HCT116 (cell line): ENCODE measurements at places on chromosomes 5 and 9.

GRCh38 chr9:134294153-134295071 lies 31.8 kb upstream of the RXRA start:
- no peak for DNase-seq

- no peak for DNase-seq
Measured at GRCh38 chr9:121817476-121817875, 166.0 kb downstream of the DAB2IP start.

GRCh38 chr5:56429110-56429561 lies 196.0 kb upstream of the ANKRD55 start:
- DNase-seq: no peak

GRCh38 chr5:107380654-107381053 lies 290.1 kb downstream of the EFNA5 start:
- no peak for DNase-seq

DNA sequence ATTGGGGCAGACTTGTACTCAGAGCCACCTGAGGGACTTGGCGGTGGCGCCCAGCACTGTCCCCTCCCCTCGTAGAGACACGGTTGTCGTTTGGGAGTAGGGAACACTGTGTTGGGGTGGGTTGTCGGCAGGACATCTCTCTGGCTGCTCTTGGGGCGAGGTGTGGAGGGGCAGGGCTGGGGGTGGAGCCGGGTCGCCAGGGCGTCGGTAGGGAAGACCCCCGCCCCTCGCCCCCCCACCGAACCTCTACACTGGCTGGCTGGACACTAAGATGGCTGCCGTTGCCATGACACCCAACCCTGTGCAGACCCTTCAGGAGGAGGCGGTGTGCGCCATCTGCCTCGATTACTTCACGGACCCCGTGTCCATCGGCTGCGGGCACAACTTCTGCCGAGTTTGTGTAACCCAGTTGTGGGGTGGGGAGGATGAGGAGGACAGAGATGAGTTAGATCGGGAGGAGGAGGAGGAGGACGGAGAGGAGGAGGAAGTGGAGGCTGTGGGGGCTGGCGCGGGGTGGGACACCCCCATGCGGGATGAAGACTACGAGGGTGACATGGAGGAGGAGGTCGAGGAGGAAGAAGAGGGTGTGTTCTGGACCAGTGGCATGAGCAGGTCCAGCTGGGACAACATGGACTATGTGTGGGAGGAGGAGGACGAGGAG lies 778 bp downstream of the TRIM41 start:
- no peak for DNase-seq

- no peak for DNase-seq
Measured at GRCh38 chr9:110186254-110186653, 21.7 kb downstream of the C9orf152 start.

- DNase-seq: no peak
Measured at GRCh38 chr9:132671620-132672412, 1.6 kb downstream of the GTF3C4 start.

DNA sequence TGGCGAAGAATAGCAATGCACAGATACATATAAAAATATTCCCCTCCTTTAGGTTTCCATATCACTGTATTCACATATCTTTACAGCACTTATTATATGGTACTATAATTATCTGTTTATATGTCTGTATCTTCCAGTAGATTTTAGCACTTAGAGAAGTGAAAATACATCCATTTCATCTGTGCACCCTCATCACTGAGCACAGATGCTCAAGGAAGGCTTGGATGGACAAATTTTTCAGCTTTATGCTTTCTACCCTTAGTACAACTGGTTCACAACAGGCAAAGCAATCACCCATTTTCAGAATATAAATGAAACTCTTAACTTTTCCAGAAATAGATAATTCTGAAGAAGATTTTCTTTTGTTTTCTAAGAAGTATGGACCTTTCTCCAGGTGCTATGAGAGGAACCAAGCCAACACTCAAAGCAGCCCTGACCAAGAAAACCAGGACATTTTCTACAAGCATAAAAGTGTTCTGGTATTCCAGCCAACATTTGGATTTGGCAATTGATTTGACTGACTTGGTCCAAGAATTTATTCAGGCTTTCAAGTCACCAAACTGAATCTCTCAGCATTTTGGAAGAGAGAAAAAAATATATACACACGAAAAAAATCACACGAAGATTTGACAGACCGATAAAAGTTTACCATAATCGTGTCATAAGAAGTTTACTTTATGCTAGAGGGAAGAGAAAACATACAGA lies 170.2 kb upstream of the CD180 start:
- no peak for DNase-seq

- no peak for DNase-seq
Measured at GRCh38 chr5:93517828-93518227, 63.2 kb downstream of the NR2F1-AS1 start.

GRCh38 chr9:122239722-122240121 lies 11.0 kb upstream of the LHX6 start:
- no peak for DNase-seq

GRCh38 chr5:139342423-139342723 lies 719 bp downstream of the PAIP2 start:
- no peak for DNase-seq

GRCh38 chr5:72171667-72172066 lies 64.4 kb downstream of the MAP1B start:
- no peak for DNase-seq

DNA sequence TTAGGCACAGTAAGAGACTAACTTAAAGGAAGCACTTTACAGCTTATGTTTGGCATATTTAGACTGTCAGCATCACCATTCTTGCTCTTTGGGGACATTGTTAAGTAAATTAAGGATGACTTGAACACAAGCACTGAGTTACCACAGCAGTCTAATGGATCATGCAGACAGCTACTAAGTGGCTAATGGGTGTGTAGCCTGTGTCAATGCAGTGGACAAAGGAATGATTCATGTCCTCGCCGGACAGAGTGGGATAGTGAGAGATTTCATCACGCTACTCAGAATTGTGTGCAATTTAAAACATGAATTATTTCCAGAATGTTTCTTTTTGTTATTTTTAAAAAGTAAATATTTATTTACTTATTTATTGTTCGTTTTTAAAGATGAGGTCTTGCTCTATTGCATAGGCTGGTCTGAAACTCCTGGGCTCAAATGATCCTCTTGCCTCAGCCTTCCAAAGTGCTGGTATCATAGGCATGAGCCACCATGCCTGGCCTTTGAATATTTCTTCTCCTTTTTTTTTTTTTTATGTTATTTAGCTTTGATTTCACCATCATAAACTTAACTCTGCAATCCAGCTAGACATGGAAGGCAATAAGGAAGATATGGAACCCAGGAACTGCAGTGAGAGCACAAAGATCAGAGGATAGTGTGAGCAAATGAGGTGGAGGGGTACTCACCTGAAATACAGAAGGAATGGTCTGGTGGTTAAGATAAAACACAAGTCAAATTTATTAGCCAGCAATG lies 53.0 kb upstream of the KLF4 start:
- no peak for DNase-seq

DNA sequence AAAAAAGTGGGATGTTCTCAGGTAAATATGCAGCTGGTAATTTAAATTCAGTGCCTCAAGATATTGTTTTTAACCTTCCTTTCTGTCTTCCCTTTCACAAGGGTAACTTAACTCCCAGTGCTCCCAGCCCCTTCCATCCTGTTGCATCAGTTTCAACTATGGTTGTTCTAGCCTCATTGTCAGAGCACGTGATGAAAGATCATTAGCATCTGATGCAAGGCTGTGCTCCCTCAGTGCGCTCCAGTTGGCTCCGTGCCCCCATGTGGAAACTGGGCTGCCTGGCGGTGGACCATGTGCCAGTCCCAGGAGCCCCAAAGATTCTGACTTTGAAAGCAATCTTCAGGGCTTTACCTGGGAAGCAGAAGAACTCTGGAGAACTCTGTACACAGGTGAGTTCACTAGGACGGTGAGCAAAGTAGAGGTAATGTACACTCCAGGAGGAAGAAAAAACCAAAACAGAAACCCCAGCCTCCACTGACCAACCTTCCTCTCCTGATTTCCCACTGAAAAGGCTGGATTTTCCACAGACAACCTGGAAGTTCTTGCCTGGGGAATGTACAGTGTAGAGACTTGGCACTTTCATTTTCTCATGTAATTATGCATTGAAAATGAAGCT lies 96.9 kb downstream of the SLC1A3 start:
- DNase-seq: no peak

DNA sequence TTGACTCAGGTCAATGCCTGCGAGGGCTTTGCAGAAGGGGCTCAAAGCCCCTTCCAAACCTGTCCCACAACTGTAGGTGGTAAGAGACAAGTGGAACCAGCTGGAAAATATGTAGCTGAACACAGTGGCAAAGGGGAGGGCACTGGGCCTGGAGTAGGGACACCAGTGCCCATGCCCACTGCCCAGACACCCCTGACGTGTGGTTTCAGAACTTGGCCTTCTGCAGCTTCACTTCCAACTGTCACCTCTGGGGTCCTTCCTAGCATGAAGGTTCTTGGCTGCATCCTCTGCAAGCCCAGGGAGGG lies 233.1 kb upstream of the IRX1 start:
- no peak for DNase-seq

- no peak for DNase-seq
Measured at GRCh38 chr5:132243366-132243977, 14.0 kb upstream of the PDLIM4 start.

DNA sequence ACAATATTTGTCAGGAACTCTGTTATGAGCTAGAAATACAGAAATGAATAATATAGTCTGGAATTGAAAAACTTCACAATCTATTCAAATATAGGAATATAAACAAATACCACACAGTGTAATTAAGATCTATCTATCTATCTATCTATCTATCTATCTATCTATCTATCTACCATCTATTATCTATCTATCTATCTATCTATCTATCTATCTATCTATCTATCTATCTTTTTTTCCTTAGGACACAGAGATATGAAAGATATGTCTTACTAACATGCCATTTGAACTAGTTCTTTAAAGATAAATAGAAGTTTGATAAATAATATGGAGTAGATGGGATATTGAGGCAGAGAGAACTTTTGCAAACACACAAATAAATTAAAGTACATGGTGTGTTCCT lies 357.8 kb downstream of the PARP8 start:
- no peak for DNase-seq

- no peak for DNase-seq
Measured at GRCh38 chr9:94773655-94774054, 47.2 kb downstream of the AOPEP start.

DNA sequence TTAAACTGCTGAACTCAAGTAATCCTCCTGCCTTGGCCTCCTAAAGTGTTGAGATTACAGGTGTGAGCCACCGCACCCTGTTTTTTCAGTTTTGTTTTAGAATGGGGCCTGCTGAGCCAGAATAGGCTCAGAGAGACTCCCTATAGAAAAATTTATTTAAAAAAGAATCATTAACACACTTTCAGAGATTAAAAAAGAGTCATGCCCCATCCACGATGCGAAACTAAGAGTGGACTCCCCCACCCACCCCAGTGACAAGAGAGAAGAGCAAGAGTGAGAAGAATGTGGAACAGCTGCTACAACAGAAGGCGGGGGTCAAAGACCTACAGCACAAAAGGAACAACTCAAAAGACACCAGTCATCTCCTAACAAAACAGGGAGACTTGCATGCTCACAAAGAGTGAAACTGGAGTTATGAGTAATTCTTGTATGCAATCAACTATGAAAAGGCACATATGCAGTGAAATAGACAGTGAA lies 47.2 kb downstream of the GLDC start:
- no peak for DNase-seq

GRCh38 chr5:72147569-72147968 lies 40.3 kb downstream of the MAP1B start:
- DNase-seq: no peak

- DNase-seq: peak; percentile 7
Measured at GRCh38 chr9:79129865-79130480, 441.8 kb upstream of the TLE4 start.

- DNase-seq: no peak
Measured at GRCh38 chr5:56632939-56633338, 182.4 kb upstream of the MAP3K1 start.

DNA sequence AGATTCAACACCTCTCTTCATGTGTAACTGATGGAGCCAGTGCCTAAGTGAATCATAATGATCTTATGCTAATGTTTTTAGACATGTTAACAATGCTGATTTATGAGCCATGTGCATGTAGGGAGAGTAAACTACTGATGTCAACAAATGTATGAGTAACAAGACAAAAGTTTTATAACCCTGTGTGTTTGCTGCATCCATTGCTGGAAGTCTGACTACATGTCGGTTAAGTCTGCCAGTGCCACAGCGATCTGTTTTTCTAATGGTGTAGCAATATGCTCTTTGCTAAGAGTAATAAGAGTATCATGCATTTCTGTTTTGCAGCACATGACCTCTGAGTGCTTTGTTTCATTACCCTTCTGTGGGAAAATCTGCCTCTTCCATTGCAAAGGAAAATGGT lies 26.4 kb upstream of the TMOD1 start:
- no peak for DNase-seq

DNA sequence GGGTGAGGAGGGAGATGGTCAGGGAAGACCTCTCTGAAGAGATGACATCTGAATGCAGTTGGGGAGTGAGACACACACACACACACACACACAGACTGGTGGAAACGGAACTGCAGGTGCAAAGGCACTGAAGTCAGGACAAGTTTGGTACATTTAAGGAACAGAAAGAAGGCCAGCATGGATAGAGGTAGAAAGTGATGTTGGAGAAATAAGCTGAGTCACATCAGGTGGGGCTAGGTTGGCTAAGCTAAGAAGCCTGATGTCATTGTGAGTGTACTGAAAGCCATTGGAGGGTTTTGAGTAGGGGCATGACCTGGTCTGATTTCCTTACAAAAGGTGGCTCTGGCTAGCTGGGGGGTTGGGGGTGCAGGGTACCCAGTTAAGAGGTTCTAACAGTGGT lies 3.1 kb downstream of the BSPRY start:
- no peak for DNase-seq

GRCh38 chr9:134978272-134978671 lies 60.6 kb upstream of the FCN1 start:
- no peak for DNase-seq

DNA sequence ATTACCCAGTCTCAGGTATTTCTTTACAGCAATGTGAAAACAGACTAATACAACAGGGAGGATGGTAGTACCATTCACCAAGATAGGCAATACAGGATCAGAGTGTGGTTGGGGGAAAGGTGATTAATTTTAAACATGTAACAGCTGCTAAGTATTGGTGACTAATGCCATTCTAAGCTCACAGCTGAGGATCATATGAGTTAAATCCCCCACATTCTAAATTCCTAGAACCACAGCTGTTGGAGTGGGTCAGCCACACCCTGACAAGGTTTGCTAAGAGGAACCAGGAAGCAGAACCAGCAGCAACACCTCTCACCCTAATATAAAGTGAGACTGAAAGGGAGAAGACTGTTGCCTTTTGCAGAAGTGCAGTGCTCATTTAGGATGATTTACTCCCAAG lies 24.8 kb downstream of the HSPB3 start:
- no peak for DNase-seq

- no peak for DNase-seq
Measured at GRCh38 chr5:171882118-171882517, 96.5 kb downstream of the SMIM23 start.

GRCh38 chr5:172854451-172854871 lies 20.4 kb downstream of the ERGIC1 start:
- DNase-seq: no peak

- no peak for DNase-seq
Measured at GRCh38 chr5:166947045-166947444, 1344.4 kb upstream of the WWC1 start.
